ENCODE measurements at places on chromosomes 5 and 9. TPM values are rescaled to one million over a fixed set of nuclear protein-coding genes. Genes with fewer than 3 reads are reported as not detected.

GRCh38 chr5:442335-443238 is at the start of gene EXOC3:
Gene EXOC3, plus strand, starts transcription at chr5:443176. Its CDS starts 3,030 bp downstream, at chr5:446206.
- H3K27ac ChIP-seq = no peak within 1 kb of the TSS
- H3K27me3 ChIP-seq = no peaks in the 10 kb centered on the region
- DNase-seq = peak; percentile 82
- peak within 1 kb of the TSS; percentile 59 for H3K4me3 ChIP-seq

DNA sequence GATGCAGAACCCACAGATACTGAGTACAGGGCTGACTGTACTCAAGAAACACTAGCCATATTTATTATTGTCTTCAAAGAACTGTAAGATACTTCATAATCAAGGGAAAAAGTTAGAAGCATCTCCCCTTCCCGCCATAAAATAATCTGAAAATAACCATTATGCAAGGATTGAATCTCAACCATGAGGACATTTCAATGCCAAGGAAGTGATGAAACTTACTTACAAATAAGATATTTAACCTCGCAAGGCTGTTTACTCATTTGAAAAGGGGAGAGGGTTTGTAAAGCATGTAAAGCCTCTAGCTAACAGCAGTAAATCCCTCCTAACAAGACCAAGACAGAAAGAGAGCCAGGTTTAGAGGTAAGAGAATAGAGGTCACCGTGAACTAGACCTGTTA is 6.3 kb downstream of the MYO10 start:
- H3K27ac ChIP-seq = no peak overlapping the region
- no peaks in the 10 kb centered on the region for H3K4me1 ChIP-seq
- no peak for DNase-seq
- no peaks in the 10 kb centered on the region for H3K36me3 ChIP-seq

- H3K36me3 ChIP-seq = no peaks in the 10 kb centered on the region
- H3K27me3 ChIP-seq = no peaks in the 10 kb centered on the region
- H3K27ac ChIP-seq = peak overlapping the region; percentile 97
- DNase-seq = peak; percentile 94
- H3K4me1 ChIP-seq = peaks cover 4% of the 10 kb centered on the region
Measured at GRCh38 chr9:121743441-121744001, 92.1 kb downstream of the DAB2IP start.

GADD45G gene
- total RNA-seq = 4.7 TPM

DNA sequence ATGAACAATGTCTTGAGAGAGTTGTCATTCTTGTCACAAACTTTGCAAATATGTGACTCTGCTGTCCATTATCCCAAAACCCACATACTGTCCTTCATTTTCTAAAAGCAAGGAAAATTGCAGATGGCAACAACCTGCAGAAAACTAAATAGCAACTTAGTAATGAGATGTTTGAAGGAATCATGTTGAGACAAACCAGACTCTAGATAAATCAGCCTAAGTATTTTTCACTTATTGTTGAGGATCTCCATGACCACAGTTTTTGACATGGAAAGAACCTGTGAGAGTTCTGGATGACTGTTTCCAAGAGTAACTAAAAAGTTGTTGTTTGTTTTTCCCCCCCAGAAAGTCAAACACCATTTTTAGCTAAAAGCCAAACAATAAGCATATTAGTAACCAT is 535.2 kb upstream of the ZNF608 start:
- H3K36me3 ChIP-seq = no peaks in the 10 kb centered on the region
- no peaks in the 10 kb centered on the region for H3K4me1 ChIP-seq

GRCh38 chr9:93569621-93570174 is 6.7 kb upstream of the PHF2 start:
- no peaks in the 10 kb centered on the region for H3K27me3 ChIP-seq
- H3K4me1 ChIP-seq = no peaks in the 10 kb centered on the region
- H3K36me3 ChIP-seq = no peaks in the 10 kb centered on the region
- H3K4me3 ChIP-seq = no peak overlapping the region
- H3K27ac ChIP-seq = no peak overlapping the region

- no peaks in the 10 kb centered on the region for H3K27me3 ChIP-seq
- no peak overlapping the region for H3K27ac ChIP-seq
- H3K4me3 ChIP-seq = no peak overlapping the region
- H3K36me3 ChIP-seq = no peaks in the 10 kb centered on the region
Measured at GRCh38 chr9:110541950-110542349, 37.6 kb downstream of the SVEP1 start.

DNA sequence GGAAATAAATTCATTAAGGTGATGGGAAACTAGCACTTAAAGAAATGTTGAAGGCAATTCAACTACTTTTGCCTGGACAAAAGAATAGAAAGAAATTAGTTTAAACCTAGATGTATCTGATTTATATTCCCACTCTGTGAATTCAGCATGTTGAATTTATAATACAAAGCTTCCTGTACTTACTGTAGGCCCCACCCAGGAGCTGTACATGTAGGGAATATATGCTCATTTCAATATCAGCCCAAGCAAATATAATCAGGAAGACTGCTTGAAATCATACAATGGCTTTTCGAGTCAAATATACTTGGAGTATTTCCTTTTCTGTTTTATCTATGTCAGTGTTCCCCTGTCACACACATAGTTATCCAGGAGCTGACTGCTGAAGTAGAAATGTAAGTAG is 102.1 kb downstream of the OTULIN start:
- no peak overlapping the region for H3K4me3 ChIP-seq
- H3K27ac ChIP-seq = no peak overlapping the region
- H3K4me1 ChIP-seq = no peaks in the 10 kb centered on the region
- DNase-seq = no peak
- H3K36me3 ChIP-seq = peaks cover 2% of the 10 kb centered on the region

DNA sequence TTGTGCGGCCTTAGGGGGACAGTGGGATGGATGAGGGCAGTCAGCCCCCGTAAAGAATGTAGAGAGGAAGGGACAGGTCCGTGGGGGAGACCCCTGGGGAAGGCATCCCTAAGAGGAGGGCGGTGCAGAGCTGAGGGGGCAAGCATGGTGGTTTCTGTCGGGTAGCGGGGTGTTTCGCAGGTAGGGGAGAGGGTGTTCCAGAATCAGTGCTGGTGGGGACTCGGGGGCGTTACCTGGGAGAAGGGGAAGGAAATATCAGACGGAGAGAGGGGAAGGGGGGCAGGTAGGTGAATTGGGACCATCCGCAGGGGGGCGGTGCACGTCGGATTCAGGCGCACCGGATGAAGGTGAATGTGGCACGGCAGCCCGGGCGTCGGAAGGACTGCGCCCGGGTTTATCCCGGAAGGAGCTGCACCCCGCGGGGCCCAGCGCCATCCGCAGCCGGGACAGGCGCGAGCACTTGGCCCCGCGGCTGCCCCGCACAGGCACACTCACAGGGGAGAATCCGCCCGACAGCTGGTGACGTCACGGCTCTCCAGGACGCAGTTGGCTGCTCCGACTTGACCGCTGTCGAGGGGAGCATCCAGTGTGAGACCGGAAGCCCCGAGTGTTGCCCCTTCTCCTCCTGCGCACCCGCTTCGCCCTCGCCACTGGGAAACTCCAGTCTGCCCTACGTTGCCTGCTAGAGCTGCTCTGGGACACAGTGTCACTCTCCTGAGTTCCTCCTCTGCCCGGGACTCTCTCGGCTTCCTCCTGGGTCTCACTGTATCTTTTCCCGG is 1.3 kb downstream of the CD72 start:
- no peaks in the 10 kb centered on the region for H3K36me3 ChIP-seq
- H3K27me3 ChIP-seq = no peaks in the 10 kb centered on the region
- no peaks in the 10 kb centered on the region for H3K4me1 ChIP-seq

- H3K4me3 ChIP-seq = no peak overlapping the region
- DNase-seq = no peak
- no peak overlapping the region for H3K27ac ChIP-seq
- H3K27me3 ChIP-seq = no peaks in the 10 kb centered on the region
- no peaks in the 10 kb centered on the region for H3K36me3 ChIP-seq
- H3K4me1 ChIP-seq = no peaks in the 10 kb centered on the region
Measured at GRCh38 chr5:147464211-147464610, 45.7 kb downstream of the DPYSL3 start.

CCL21 gene
- total RNA-seq = 13.0 TPM

DNA sequence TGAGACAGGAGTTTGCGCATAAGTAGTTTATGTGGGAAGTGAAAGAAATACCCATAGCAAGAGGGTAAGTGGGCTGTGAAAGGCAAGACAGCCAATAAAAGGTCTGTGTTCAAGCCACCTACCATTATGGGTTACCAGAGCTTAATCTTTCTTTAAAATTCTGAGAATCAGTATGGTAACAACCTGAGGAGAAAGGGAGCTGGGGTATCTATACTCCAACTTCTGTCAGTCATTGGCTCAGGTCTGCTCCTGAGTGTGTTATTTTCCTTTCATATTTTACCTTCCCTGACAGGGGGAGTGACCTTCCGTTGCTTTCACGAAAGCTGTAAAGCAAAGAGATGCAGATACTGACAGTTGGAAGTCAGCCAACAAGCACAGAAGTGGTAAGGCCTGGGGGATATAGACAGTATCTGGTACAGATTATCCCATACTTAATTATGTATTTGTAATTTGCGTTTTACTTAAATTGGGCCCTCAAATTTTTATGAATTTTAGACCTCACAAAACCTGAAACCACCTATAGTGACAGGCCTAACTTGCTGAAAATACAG is 233.4 kb downstream of the RAB3C start:
- DNase-seq = no peak
- no peaks in the 10 kb centered on the region for H3K4me1 ChIP-seq
- H3K27ac ChIP-seq = no peak overlapping the region

DNA sequence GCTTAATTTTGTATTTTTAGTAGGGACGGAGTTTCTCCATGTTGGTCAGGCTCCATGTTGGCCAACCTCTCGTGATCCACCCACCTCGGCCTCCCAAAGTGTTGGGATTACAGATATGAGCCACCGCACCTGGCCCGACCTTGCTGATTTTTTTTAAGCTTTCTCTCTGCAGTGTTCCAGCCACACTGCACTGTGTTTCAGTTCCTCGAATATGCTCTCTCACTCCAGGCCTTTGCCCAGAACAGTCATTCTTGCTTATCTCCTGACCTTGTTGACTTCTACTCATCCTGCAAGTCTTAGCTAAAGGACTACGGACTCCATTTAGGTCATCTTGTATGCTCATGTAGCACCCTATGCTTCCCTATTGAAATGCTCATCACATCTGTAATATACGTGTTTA is 3.3 kb downstream of the SNAPC3 start:
- H3K27ac ChIP-seq = no peak overlapping the region
- H3K4me3 ChIP-seq = no peak overlapping the region
- peaks cover 2% of the 10 kb centered on the region for H3K36me3 ChIP-seq

PCDHGB2 gene
- total RNA-seq = 11.7 TPM

GRCh38 chr9:27549196-27549755 is 19.7 kb upstream of the MOB3B start:
- H3K4me3 ChIP-seq = no peak overlapping the region
- no peaks in the 10 kb centered on the region for H3K36me3 ChIP-seq
- no peak for DNase-seq
- peaks cover 2% of the 10 kb centered on the region for H3K4me1 ChIP-seq
- no peak overlapping the region for H3K27ac ChIP-seq
- H3K27me3 ChIP-seq = no peaks in the 10 kb centered on the region

NR4A3 gene
- 12.8 TPM for total RNA-seq

TGFBR1 gene
- 156 TPM for total RNA-seq

GPR150 gene
- not detected for total RNA-seq

DNA sequence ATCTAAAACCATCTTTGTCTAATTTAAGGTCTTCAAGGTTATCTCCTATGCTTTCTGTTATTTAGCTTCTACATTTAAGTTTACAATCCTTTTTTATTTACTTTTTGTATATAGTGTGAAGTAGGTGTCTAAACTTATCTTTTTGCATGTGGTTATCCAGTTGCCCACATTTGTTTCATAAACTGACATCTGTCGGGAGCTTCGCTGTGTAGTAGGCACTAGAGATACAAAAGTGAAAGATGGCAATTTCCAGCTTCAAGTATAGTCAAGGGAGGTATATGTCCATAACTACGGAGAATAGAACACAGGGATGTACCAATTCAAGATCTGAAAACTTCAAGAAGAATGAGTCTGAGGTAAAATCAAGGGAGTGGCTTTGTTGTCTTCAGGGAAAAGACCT is 38.7 kb upstream of the ELL2 start:
- no peaks in the 10 kb centered on the region for H3K4me1 ChIP-seq
- H3K27me3 ChIP-seq = no peaks in the 10 kb centered on the region
- no peaks in the 10 kb centered on the region for H3K36me3 ChIP-seq
- H3K4me3 ChIP-seq = no peak overlapping the region
- no peak for DNase-seq
- no peak overlapping the region for H3K27ac ChIP-seq

GRCh38 chr9:113853333-113853732 is 22.8 kb upstream of the ZNF618 start:
- H3K36me3 ChIP-seq = no peaks in the 10 kb centered on the region
- no peak overlapping the region for H3K27ac ChIP-seq
- no peak overlapping the region for H3K4me3 ChIP-seq
- no peaks in the 10 kb centered on the region for H3K4me1 ChIP-seq
- DNase-seq = no peak

MAST4 gene
- total RNA-seq = 40.8 TPM

TAF11L11 gene
- not detected for total RNA-seq

DNA sequence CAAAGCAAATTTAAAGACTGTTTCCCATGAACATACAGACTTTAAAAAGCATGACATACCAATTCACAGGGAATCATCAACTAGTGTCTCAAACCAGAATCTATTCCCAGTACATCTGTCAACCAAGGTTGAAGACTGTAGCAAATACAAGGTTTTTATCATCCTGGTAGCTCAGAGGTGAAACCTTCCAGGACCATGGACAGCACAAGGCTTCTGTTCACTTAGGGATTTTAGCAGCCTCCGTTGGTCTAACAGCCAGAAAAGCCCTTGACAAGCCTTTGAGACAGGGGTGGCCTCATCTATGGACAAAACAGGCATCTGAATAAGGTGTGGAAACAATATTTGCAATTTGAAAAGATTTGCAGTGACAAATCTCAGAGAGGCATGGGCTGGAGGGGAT is 119.0 kb downstream of the TRIM32 start:
- no peaks in the 10 kb centered on the region for H3K36me3 ChIP-seq
- no peak overlapping the region for H3K4me3 ChIP-seq
- no peak for DNase-seq
- no peaks in the 10 kb centered on the region for H3K4me1 ChIP-seq

DNA sequence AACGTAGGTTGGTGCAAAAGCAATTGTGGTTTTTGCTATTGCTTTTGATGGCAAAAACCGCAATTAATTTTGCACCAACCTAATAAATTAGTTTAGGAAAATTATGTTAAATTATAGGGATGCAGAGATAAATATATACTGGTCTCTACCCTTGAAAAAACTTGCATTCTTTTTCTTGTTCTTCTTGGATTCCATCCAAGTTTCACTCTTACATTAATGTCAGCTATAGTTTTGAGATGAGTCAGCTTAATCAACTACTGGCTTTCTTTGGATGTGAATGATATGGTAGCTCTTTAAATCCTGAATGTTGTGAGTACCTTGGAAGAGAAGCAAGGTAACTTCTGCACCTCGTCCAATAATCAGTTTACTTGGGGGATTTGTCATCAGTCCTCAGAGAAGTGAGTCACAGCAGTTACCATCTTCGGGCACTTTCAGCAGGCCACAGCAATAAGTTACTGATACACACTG is 549.0 kb upstream of the ZNF608 start:
- DNase-seq = no peak
- H3K4me3 ChIP-seq = no peak overlapping the region
- H3K27me3 ChIP-seq = no peaks in the 10 kb centered on the region
- no peak overlapping the region for H3K27ac ChIP-seq

Data from aorta (tissue), 5 donors.